ENCODE measurements at places on chromosomes 7 and 10.

DNA sequence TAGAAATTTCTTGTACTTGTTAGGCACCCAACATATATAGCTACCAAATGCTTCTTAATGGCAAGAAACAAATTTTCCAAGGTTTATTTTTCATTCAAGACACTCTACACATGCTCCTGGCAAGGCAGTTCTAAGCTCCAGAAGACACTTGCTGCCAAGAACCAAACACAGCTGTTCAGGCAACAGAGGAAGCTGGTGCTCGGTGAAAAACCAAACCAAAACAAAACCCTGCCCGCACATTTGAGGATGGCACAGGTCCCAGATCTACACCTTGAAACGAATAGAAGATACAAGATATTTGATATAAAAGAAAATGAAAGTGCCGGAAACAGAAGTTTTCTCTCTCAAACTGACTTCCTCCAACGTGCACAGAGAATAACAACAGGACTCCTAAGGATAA, 4.9 kb upstream of the DNTT start:
- DNase-seq: no peak

DNA sequence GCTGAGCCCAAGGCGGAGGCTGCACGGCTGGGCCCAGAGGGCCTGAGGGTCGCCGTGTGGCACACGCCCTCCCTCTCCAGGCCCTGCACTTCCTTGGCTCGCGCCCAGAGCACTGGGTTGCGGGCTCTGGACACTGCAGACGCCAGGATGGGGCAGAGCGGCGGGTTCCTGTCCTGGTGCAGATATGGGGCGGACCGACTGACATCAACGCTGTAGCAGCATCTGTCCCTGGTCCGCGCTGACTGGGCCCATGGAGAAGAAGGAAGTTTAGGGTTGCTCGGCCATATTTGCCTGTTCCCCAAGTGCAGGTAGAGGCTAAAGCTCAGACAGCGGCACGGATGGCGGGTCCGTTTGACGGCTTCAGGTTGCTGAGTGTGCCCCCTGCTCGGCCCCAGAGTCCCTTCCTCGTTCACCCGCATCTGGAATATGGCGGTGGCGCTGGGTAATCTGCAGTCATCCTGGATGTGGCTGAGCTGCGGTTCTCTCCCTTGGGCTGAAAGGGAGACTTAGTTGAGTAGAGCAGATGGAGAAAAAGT, 116.1 kb downstream of the OR13A1 start:
- DNase-seq: no peak

DNA sequence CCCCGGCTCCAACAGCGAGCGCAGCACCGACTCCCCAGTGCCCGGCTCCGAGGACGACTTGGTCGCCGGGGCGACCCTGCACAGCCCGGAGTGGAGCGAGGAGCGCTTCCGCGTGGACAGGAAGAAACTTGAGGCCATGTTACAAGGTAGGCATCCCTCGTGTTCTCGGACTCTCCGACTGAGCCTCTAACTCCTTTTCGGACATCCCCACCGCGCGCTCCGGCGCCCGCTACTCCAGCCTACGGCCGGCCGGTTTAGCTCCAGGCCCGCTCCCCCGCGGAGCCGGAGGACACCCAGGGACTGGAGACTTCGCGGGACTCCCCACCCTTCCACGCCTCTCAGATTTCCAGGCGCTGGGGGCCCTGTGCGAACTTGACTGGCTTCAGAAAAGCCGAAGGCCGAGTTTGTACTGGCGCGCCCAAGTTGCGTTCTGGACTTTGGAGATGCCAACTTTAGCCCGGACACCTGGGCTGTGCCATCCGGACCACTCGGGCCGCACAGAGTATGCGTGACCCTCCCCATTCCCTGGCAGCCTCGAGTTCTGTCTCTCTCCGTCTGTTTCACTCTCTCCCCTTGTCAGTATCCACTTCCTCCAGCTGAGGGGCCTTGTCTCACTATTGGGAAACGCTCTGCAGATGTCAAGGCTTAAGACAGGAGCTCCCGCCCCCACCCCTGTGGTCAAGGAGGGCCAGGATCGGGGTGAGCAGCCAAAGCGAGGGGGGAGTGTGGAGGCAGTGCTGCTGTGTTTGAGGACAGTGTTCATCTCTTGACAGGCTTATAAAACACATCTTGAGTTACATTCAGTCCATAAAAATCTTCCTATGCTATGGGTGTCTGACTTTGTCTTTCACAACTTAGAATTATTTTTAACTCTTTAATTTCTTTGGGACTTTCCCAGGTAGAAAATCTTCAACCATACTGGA, 777 bp downstream of the BICC1 start:
- no peak for DNase-seq

- no peak for DNase-seq
Measured at GRCh38 chr7:44061645-44062179, 3.7 kb downstream of the PGAM2 start.

GRCh38 chr7:133572843-133573242, 320.0 kb downstream of the EXOC4 start:
- no peak for DNase-seq

DNA sequence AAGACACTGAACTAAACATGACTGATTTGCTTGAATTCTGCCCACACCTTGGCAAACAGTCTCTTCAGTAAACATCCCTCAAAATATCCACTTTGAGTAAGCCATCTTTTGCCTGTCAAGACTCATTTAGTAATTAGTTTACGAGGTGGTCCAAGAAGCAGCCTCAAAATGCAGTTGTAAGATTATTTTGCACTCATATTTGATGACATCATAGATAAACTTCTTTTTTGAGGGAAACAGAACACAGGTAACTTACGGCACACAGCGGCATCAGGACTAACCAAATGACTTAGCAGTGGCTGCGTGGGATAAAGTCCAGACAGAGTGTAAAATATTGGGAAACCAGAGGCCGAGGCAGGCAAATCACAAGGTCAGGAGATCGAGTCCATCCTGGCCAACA, 41.8 kb upstream of the STEAP1B start:
- DNase-seq: no peak

GRCh38 chr10:103800789-103801540, 54.4 kb downstream of the SH3PXD2A start:
- DNase-seq: no peak

DNA sequence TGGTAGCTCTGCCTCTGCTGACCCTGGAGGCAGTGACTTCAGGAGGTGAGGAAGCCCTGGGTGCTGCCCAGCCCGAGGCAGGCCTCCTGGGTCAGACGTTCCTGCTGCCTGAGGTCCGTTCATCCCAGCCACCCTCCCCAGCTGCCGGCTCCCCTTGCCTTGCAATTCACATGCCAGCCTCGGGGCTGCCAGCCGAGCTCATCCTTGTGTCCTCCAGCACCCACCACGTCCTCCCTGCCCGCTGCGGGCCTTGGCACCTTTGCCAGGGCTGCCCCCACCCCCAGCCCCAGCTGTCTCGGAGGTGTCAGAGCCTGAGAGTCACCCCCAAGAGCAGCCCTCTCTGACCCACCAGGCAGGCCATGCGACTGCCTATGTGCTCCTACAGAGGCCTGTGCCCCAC, 162.1 kb upstream of the RNF32 start:
- DNase-seq: no peak

DNA sequence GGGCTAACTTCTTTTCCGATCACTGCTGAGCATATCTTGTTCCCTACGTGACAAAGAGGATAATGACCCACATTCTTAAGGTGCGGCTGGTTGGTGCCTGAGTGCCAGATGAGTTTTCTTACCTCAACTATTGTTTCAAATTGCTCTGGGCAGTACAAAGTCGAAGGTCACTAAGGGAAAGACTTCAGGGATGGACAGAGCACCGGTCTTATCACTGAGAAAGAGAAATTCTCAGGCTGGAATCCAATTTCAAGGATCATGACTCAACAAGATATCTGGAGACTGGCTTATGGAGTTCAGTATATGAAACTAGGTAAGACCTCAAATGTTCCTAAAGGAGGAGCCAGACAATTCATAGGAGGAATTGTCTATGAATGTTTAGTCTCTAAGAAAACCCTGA, 780.3 kb downstream of the SUGCT start:
- no peak for DNase-seq

GRCh38 chr10:123848564-123849457, 42.8 kb downstream of the CPXM2 start:
- no peak for DNase-seq

DNA sequence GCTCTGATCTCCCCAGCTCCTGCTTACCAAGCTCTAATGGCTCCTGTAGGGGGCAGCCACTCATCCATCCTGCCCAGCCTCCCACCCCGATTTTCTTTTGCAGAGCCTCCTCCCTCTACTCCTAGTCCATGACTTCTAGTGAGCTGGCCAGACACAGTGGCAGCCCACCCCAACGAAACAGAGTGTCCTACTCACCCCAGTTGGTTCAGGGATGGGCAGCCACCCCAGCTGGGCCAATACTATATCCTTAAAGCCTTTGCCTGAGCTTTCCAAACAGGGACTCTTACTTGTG, 77.1 kb downstream of the GRID1 start:
- no peak for DNase-seq

DNA sequence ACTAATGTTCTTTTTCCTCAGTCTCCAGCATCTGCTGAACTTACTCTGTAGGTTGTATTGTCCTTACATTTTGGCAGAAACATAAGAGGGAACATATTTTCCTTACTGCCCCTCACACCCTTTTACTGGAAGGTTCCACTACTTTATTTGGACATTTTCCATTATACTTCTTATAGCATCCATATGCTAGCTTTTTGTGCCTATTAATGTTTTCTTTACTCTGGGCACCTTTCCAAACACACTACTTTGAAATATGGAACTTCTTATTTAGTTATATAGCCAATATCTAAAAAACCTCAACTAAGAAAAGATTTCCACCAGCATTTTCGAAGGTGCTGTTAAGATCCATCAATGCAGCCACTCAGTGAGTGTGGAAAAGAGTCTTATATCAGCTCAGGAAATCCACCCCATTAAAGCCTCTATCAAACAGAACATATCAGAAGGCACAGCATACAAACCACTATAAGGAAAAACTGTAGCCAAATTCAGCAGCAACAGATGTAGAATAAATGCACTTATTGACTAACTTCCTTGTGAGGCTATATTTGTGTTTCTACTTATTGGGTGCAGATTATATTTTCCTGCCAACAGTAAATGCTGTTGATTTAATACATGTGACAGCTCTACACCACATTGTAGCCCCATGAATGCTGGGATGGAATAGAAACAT, 272.5 kb upstream of the SEMA3E start:
- no peak for DNase-seq

DNA sequence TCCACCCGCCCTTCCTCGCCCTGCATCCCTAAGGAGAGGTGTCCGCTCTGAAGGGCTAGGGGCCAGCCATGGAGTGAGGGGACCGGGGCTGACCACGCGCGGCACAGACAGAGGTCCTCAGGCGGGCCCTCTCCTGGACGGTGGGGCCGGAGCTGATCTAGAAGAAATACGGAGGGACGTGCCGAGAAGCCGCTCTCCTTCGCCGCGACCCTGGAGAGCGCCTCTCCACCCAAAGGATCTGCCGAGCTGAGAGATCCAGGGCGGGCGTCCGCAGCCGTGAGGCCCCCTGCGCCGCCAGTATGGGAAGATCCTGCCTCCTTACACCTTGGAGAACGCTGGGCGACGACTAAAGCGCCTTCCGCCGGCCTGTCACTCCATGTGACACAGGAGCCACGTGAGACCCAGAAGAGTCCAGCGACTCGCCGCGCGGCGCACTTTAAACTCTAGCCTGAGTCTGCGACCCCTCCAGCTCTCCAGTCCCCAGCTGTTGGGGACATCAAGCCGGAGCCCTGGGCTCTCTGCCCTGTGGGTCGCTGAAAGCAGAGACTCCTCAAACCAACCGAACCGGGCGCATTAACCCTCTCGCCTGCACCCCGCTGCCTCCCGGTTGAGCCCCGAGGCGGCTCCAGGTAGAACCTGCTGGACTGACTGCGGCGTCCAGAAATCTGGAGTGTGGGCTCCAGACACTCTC, 1.5 kb upstream of the SFMBT2 start:
- DNase-seq: no peak

GRCh38 chr7:43701929-43702328, 27.4 kb downstream of the COA1 start:
- no peak for DNase-seq

- DNase-seq: no peak
Measured at GRCh38 chr10:127123626-127124025, 72.8 kb downstream of the INSYN2A start.

- no peak for DNase-seq
Measured at GRCh38 chr7:16603633-16604032, 41.9 kb downstream of the ANKMY2 start.

DNA sequence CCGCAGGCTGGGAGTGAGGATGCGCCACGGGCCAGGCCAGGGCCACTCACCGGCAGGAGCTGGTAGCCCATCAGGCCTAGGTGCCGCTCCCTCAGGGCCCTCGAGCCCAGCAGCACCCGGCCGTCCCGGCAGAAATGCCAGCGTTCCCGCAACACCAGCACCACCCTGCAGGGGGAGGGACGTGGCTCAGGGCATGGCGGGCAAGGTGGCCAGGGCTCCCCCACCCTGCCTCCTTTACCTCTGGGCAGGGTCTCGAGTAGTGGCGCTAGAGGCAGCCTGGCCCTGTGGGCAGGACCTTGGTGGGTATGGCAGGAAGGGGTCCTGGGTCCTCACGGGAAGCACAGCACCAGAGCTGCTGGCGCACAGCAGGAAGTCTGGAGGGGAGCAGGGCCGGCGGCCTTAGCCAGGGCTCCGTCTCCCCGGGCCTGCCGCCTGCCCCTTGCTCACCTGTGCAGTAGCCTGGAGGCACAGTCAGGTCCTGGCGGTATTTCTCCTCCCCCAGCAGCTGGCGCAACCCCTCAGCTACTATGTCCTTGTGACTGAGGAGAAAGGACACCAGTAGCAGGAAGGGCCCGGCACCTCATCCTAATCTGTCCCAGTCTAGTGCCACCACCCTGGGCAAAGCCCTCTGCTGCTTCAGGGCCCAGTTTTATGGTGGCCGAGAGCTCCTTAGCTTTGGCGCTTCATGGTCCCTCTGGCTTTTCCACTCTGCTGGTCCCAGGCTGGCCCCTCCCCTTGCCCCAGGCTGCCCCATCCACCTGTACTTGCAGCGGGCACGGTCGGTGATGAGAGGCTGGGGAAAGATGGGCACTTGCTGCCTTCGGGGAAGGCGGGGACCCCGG, 3.5 kb downstream of the FASTK start:
- DNase-seq: no peak

- no peak for DNase-seq
Measured at GRCh38 chr10:119496273-119496672, 46.2 kb downstream of the RGS10 start.
